ENCODE measurements at places on chromosomes 11 and 22.

- DNase-seq = no peak
Measured at GRCh38 chr11:34510218-34510617, 3.4 kb downstream of the ELF5 start.

- no peak for DNase-seq
Measured at GRCh38 chr22:31896472-31896871, 47.9 kb upstream of the YWHAH start.

DNA sequence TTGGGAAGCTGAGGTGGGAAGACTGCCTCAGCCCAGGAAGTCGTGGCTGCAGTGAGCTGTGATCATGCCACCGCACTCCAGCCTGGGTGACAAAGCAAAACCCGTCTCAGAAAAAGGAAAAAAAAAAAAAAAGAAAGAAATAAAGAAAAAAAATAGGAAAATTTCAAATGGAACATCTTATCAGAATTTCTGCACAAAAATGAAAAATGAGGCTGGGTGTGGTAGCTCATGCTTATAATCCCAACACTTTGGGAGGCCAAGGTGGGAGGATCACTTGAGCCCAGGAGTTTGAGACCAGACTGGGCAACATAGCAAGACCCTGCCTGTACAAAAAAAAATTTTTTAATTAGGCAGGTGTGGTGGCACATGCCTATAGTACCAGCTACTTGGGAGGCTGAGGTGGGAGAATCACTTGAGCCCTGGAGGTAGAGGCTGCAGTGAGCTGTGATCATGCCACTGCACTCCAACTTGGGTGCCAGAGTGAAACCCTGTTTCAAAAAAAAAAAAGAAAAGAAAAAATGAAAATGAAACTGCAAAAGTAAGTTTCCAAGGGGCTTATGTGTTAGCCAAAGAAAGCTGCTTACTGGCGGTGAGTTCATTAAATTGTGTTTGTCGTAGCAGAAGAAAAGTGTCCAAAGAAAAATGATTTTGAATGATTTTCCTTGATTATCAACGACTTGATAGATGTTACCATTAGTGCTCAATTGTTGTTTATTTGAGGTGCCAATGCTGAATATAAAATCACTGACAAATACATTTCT, 7.5 kb upstream of the CRKL start:
- DNase-seq = no peak

DNA sequence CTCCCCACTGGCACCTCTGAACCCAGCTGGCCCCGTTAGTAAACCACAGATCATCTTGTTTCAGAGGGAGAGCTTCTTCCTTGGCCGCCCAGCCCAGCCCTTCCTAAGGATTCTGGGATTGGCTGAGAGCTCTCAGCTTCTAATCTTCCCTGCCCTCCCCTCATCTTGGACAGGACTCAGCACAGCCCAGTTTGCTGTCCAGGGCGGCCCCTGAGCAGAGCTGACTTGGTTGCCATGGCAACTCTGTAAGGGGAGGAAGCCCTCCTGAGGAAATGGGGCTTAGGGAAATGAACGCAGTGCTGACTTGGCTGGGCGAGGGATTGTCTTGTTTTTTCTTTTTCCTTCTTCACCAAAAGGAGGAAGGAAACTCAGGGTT, 4.6 kb downstream of the APOL4 start:
- peak; percentile 96 for DNase-seq

GRCh38 chr11:32775908-32776307, 18.6 kb downstream of the CCDC73 start:
- no peak for DNase-seq

DNA sequence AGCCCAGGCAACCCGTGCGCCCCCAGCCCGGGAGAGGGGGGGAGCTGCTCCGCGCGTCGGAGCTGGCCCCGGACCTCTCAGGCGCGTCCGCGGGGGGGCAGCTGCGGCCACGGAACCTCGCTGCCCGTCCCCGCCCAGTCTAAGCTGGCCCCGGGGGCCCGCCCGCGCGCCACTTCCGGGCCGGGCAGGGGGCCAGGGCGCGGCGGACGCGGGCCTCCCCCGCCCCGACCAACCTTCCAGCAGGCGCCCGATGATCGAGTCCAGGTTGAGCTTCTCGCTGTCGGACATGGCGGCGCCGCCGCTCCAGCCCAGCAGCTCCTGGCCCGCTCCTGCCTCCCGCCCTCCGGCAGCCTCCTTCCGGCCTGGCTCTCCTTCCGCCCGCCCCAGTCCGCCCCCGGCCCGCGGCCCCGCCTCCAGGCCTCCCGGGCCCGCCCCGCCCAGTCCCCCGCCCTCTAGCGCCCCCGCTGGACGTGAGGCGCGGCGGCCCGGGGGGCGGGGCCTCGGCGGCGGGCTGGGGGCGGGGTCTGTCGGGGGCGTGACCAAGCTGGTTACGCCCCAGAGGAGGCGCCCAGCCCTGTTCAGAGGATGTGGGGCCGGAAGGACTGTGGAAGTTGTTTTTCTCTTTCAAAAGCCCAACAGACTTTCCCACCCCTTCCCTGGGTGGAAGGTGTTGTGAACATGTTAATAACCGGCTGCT, at the start of gene PPP1CA:
TSS of gene PPP1CA (minus strand) at position 364 of the 697 bp plus-strand sequence. CDS start at position 288, 76 bp downstream.
- peak; percentile 94 for DNase-seq

DNA sequence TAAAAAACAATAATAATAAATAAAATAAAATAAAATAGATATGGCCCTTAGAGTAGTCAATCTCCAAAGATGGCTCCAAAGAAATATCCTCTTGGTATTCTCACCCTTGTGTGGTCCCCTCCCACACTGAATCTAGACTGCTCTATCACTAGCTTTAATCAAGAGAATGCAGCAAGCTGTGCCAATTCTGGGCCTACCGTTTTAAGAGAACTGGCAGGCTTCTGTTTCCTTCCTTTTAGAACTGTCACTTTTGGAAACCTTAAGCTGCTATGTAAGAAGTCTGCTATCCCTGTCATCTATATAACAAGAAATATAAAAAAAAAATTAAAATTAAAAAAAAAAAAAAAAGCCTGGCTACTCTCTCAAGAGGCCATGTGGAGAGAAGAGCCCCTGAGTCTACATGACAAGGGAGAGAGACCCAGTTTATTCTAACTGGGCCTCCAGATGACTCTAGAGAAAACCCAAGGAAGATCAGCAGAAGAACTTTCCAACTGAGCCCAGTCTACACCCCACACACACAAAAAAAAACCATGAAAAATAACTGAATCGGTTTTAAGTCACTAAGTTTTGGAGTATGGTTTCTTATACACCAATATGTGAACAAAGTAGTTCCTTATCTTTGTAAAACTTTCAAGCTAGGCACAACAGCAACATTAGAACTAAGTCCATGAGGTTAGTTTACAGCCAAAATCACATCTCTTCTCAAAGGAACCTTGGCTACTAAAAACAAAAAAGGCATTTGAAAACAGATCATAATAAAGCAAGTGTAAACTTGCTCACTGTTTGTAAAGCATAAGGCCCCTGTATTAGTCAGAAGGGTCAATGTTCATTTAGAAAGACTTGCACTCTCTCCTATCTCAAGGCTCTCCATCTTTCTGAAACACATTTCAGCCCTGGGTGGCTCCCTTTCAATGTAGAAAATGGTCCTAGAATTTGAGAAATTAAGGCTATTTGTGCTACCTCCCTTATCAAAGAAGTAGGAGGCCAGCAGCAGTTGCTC, 67.3 kb downstream of the AMBRA1 start:
- no peak for DNase-seq

DNA sequence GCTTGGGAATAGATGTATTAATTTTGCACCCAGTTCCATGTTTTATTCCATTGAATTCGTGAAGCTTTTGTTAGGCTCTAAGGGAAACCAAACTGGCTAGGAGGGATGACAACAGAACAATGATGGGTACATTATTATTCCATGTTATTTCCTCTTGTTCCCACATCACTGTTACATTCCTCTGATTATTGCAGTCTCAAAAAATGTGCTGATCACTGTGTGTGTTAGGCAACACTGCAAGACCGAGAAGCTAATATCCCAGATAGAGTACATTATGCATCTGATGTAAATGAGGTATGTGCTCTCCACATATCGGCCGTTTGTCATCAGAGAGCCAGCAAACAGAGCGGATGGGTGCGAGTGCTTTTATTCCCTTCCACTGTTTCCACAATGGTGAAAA, 327.9 kb downstream of the SOX6 start:
- no peak for DNase-seq

DNA sequence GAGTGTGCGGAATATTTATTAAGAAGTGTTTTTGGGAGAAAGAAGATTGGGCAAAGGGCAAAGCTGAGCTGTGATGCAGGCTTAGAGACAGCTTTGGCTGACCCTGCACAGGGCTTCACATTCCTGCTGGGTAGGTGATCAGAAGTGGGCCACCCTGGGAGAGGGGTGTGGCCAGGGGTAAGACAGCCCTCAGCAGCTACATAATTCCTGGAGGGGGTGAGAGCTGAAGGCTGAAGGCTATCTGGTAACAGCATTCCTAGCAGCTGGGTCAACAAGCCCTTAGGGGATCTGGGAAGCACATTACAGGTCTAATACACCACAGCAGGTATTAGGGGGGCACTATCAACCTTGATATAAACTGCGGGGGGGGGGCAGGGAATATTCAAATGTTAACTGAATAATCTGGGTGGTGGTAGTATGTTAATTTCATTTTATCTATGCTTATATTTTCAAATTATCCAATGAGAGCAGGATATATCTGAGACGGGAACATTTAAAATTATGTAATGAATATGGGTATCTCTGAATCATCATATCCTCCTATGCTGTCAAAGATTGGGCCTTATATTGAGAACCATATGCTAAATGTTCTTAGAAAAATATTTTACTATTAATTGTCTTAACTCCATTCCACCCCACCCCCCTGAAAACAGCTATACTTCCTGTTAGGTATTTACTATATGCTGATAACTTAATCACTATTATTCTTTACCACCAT, 5.9 kb downstream of the OOSP1 start:
- peak; percentile 54 for DNase-seq

All from islet precursor cell (in vitro differentiated cells).